Muscle of leg (tissue), 16 donors: ENCODE measurements at places on chromosomes 4 and X. TPM values are rescaled to one million over a fixed set of nuclear protein-coding genes. Genes with fewer than 3 reads are reported as not detected.

The CITED1 gene
- total RNA-seq: 26.8 TPM

The TBC1D8B gene
- total RNA-seq: 7.3 TPM

The MFSD8 gene
- 20.4 TPM for total RNA-seq

The NPY1R gene
- 6.8 TPM for total RNA-seq

The FSTL5 gene
- total RNA-seq: 3.1 TPM

The NWD2 gene
- total RNA-seq: under 0.01 TPM

The UGT2A1 gene
- 0.31 TPM for total RNA-seq

The PNMA3 gene
- 1.2 TPM for total RNA-seq

The MEPE gene
- not detected for total RNA-seq

The FHL1 gene
- 1,131 TPM for total RNA-seq

The NLGN4X gene
- 3.1 TPM for total RNA-seq

The MGST2 gene
- 58.4 TPM for total RNA-seq

DNA sequence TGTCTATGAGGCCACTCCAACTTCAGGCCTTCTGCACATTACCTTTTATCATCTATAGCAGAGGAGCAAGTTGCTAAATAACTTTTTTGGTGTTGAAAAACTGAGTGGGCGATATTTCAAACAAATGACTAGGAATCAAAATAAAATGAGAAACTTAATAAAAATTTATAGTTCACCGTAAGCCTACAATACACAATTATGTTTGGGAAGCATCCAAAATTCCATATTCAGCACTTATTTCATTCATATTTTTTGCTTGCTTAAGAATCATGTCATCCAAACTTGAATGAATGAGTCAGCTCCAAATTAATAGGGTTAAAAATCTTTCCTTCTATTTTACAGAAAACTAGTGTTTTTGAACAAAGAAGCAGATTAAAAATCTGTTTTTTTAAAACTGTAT is 119.1 kb downstream of the SH3RF1 start:
- no peak overlapping the region for H3K4me3 ChIP-seq
- H3K4me1 ChIP-seq: peaks cover 2% of the 10 kb centered on the region
- H3K27me3 ChIP-seq: no peaks in the 10 kb centered on the region
- H3K36me3 ChIP-seq: peaks cover 18% of the 10 kb centered on the region
- no peak overlapping the region for H3K27ac ChIP-seq

DNA sequence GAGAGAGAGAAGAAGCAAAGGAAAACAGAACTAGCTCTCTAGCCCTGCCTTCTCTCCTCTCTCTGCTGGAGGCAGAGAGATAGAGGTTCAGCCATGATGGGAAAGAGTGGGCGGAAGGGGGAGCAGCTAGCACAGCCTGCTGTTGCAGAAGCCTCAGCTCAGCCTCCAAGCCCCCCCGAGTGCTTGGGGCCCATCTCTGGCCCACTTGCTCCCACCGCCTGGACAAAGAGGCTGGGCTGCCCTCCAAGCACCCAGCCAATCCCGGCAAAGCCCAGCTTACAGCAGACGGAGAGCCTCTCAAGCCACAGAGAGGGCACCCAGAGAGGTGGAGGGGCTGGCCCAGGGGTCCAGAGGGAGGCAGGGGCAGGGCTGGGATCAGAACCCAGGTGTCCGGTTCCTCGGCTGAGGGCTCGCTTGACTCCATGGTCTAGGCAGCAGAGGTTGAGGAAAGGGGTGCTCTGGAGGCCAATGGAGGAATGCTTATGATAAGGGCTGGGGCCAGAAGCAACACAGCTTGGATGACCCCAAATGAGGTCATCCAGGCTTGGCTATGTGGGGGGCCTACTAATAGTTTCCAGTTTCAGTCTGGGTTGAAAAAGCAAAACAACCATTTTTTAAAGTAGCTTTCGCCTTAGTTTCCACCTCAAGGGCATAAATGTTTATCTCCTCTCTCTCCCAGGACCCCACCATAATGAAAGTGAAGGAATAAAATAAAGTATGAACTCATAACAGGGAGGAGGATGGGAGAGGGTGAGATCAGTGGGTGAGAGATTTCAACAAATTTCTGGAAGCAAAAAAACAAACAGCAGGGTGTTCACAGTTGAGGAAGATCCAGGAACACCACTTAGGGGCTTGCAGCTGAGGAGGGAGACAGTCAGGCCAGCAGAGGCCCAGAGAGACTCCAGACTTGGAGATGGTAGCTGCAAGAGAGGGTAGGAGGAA is 24.9 kb upstream of the IQSEC2 start:
- peak; percentile 27 for DNase-seq
- H3K27me3 ChIP-seq: peaks cover 43% of the 10 kb centered on the region
- H3K27ac ChIP-seq: peak overlapping the region; percentile 29
- no peaks in the 10 kb centered on the region for H3K36me3 ChIP-seq
- H3K4me1 ChIP-seq: peaks cover 4% of the 10 kb centered on the region

GRCh38 chr4:36207831-36208520 is 36.3 kb downstream of the ARAP2 start:
- DNase-seq: no peak
- no peak overlapping the region for H3K4me3 ChIP-seq
- no peaks in the 10 kb centered on the region for H3K36me3 ChIP-seq
- H3K27ac ChIP-seq: no peak overlapping the region
- H3K4me1 ChIP-seq: no peaks in the 10 kb centered on the region

DNA sequence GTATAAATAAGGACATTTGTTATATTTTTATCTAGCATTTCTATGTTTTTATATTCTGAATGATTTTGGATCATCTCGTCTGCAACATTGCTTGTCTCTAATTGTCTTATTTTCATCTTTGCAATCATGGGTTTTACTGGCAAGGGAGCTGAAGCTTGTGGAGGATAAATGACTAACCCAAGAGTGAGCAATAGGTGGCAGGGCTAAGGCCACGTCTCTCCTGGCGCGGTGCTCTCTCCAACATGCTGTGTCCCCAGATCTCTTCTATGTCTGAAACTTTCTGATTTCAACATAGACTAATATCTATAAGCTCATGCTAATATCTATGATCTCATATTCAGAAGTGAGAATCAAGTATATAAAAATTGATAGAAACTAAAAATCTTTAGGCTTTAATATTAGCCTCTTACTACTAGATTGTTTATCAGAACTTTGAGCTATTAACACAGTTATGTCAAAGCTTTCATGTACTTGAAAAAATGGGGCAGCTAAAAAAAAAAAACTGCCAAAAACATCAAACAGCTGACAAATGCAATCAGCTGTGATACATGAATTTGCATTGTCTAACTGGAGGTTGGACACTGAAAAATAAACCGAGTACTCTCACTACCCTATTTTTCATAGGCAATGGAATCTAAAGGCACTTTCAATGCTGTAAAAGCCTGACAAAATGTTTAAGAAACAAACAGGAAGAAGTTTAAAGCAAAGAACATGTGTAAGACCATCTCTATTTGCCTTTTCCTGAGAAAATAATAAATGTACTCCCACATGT is 169.2 kb downstream of the TMA16 start:
- H3K27me3 ChIP-seq: no peaks in the 10 kb centered on the region
- DNase-seq: peak; percentile 20
- no peaks in the 10 kb centered on the region for H3K4me1 ChIP-seq
- H3K36me3 ChIP-seq: no peaks in the 10 kb centered on the region

GRCh38 chr4:170243662-170244288 is 154.0 kb upstream of the AADAT start:
- no peak overlapping the region for H3K27ac ChIP-seq
- no peaks in the 10 kb centered on the region for H3K27me3 ChIP-seq
- no peak for DNase-seq
- H3K36me3 ChIP-seq: no peaks in the 10 kb centered on the region

- H3K27me3 ChIP-seq: no peaks in the 10 kb centered on the region
- H3K4me3 ChIP-seq: no peak overlapping the region
- no peaks in the 10 kb centered on the region for H3K36me3 ChIP-seq
- DNase-seq: no peak
These were observed 149.6 kb downstream of the NAF1 start for GRCh38 chr4:163017135-163017534.

- no peaks in the 10 kb centered on the region for H3K36me3 ChIP-seq
- no peak for DNase-seq
- H3K27ac ChIP-seq: no peak overlapping the region
- H3K4me1 ChIP-seq: no peaks in the 10 kb centered on the region
- H3K4me3 ChIP-seq: no peak overlapping the region
- no peaks in the 10 kb centered on the region for H3K27me3 ChIP-seq
These were observed 967.2 kb downstream of the TRAM1L1 start for GRCh38 chr4:116118221-116118620.

- H3K27ac ChIP-seq: no peak overlapping the region
- H3K4me1 ChIP-seq: no peaks in the 10 kb centered on the region
- DNase-seq: no peak
These were observed 509.5 kb upstream of the ATOH1 start for GRCh38 chr4:93319041-93319440.

GRCh38 chr4:176896211-176896610 is 103.5 kb upstream of the VEGFC start:
- H3K4me3 ChIP-seq: no peak overlapping the region
- no peaks in the 10 kb centered on the region for H3K4me1 ChIP-seq
- no peaks in the 10 kb centered on the region for H3K27me3 ChIP-seq
- no peak overlapping the region for H3K27ac ChIP-seq
- no peak for DNase-seq
- no peaks in the 10 kb centered on the region for H3K36me3 ChIP-seq

GRCh38 chrX:115311601-115312001 is 22.1 kb downstream of the LUZP4 start:
- no peaks in the 10 kb centered on the region for H3K36me3 ChIP-seq
- peaks cover 14% of the 10 kb centered on the region for H3K27me3 ChIP-seq
- H3K27ac ChIP-seq: no peak overlapping the region
- no peak overlapping the region for H3K4me3 ChIP-seq
- no peaks in the 10 kb centered on the region for H3K4me1 ChIP-seq
- no peak for DNase-seq

DNA sequence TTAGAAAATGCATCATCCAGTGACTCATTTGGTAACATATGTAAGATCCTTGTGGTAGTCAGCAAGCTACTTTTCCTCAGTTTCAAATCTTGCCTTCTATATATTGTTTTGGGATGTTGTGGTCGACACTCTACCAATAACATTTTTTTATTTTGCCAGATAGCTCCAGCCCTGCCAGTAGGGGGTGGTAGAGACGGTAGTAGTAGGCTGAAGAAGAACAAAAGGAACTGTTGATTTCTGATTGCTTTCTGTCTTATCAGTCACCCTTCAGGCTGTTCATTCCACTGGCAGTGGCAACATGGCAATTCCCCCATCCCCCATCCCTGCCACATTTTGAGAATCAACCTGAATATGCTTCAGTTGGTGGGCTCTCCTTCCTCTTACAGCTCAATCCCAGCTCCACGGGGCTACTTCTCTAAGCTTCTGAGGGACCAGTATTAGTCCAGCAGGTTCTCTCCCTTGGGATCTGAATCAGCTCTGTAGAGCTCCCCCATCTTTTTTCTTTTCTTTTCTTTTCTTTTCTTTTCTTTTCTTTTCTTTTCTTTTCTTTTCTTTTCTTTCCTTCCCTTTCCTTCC is 171.5 kb upstream of the VEGFC start:
- H3K36me3 ChIP-seq: no peaks in the 10 kb centered on the region
- no peak overlapping the region for H3K27ac ChIP-seq
- no peaks in the 10 kb centered on the region for H3K27me3 ChIP-seq
- no peak for DNase-seq
- no peaks in the 10 kb centered on the region for H3K4me1 ChIP-seq

DNA sequence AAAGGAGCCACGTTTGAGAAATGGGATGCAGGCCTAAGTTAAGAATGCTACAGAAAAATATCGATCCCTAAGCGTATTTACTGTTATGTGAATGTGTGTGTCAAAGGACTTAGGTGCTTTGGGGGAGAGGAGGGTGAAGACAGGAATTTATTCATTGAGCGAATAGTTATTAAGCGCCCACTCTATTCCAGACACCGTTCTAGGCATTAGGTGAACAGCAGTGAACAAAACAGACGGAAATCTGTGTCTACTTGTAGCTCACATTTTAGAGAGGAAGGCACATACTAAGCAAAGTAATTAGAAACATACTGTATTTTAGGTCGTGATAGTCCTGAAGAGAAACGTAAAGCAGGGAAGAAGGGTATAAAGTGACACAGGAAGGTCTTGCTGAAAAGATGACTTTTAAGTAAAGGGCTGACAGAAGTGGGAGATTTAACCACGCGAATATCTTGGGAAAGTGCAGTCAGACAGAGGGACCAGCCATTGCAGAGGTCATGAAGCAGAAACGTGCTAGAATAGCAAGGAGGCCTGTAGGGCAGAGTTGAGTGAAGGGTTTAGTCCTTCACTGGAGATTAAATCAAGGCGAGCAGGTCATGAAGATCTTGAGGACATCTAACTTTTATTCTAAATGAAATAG is 541 bp downstream of the AIMP1 start:
- peak; percentile 15 for DNase-seq
- peaks cover 3% of the 10 kb centered on the region for H3K36me3 ChIP-seq
- peak overlapping the region; percentile 68 for H3K4me3 ChIP-seq
- H3K27ac ChIP-seq: peak overlapping the region; percentile 99

DNA sequence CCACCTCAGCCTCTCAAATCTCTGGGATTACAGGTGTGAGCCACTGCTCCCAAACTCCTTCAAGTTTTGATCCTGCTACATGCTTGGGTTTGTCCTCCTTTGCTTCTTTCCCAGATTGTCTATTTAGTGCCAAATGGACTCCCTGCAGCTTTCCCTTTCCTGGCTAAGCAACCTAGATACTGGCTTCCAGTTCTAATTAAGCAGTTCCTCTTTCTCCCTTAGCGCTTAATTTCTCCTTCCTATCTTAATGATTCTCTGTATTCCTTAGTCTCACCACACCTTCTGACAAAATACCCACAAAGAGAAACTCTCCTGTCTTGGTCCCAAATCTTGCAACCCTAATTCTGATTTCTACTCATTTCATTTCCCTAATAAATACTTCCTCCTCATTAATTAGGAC is 7.8 kb downstream of the RXFP1 start:
- H3K27me3 ChIP-seq: no peaks in the 10 kb centered on the region
- H3K4me1 ChIP-seq: no peaks in the 10 kb centered on the region
- no peak overlapping the region for H3K4me3 ChIP-seq
- H3K36me3 ChIP-seq: no peaks in the 10 kb centered on the region
- H3K27ac ChIP-seq: no peak overlapping the region

GRCh38 chr4:100248476-100248875 is 58.2 kb upstream of the DDIT4L start:
- no peaks in the 10 kb centered on the region for H3K27me3 ChIP-seq
- H3K36me3 ChIP-seq: no peaks in the 10 kb centered on the region
- no peak for DNase-seq
- peaks cover 3% of the 10 kb centered on the region for H3K4me1 ChIP-seq
- no peak overlapping the region for H3K4me3 ChIP-seq
- no peak overlapping the region for H3K27ac ChIP-seq

DNA sequence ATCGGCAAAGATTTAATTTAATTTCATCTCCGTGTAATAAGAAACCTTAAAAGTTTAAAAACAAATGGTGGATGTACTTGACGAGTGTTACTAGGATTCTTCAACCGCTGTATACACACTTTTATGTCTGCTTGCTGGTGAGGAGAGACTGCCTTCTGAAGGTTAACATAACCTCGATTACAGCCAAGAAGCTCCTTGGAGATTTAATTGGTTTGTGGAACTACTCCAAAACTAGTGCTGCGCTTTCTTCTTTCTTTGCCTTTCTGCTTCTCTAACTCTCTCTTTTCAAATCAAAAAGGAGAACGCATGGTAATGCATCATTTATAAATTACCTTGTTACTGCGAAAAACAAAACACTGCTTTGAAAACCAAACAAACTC is 109.0 kb downstream of the ANTXR2 start:
- peaks cover 5% of the 10 kb centered on the region for H3K27me3 ChIP-seq
- H3K4me3 ChIP-seq: no peak overlapping the region
- peaks cover 5% of the 10 kb centered on the region for H3K36me3 ChIP-seq
- H3K27ac ChIP-seq: peak overlapping the region; percentile 80
- peaks cover 4% of the 10 kb centered on the region for H3K4me1 ChIP-seq

GRCh38 chr4:54687887-54688841 is 30.4 kb downstream of the KIT start:
- DNase-seq: peak; percentile 35
- H3K36me3 ChIP-seq: no peaks in the 10 kb centered on the region
- H3K27me3 ChIP-seq: no peaks in the 10 kb centered on the region
- H3K27ac ChIP-seq: no peak overlapping the region
- H3K4me3 ChIP-seq: no peak overlapping the region
